ENCODE measurements at places on chromosomes 1 and 21.

DNA sequence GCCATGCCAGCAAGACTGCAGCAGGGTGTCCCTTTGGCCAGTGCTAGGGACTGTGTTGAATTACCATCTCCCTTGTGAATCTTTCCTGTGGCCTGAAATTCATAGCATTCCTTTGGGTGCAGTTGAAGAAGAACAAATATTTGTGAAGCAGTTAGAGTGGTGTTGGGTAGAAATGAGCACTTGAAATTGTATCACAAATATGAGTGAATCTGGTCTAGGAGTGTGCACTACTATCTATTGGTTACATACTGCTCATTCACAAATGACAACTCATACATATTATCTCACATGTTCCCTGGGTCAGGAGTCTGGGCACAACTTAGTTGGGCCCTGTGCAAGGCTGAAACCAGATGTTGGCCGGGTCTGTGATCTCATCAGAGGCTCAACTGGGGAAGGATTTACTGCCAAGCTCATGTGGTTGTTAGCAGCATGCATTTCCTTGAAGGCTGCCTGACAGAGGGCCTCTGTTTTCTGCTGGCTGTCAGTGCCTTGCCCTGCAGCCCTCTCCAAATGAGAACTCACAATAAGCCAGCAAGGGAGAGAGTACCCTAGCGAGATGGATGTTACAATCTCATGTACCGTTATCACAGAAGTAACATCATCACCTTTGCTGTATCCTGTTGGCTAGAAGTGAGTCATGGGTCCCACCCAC is 23.8 kb downstream of the AJAP1 start:
- no peak for DNase-seq

DNA sequence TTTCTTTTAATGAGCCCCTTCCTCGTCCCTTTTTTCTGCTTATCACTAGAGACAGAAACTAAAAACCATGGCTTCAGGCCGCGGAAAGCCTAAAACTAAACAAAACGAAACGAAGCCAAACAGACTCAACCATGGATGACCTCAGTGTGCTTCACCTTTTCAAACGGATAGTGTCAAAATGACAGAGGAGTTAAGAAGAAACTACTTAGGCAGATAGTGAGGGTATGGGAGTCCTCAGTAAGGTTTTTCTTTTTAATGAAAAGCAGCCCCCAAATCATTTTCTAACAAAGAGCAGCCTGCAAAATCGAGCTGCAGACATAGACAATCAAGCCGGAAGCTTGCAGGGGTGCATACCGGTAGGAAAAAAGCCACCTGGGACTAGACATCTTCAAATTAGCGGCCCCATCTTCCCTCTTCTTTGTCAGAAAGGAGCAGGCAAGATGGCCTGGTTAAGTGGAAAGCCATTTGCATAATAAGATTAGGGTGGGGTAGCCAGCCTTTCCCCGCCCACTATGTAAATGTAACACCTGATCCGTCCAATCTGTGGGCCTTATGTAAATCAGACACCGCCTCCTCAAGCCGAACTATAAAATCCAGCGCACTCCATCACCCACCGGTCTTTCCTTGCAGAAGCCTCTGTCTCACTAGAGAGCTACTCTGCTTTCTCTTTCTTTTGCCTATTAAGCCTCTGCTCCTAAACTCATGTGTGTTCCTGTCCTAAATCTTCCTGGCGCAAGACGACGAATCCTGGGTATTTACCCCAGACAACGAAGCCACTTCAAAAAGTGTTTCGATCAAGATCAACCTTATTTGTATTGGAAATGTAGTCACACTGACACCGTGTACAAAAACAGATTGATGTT is 6.2 kb upstream of the ERO1B start:
- DNase-seq: no peak

DNA sequence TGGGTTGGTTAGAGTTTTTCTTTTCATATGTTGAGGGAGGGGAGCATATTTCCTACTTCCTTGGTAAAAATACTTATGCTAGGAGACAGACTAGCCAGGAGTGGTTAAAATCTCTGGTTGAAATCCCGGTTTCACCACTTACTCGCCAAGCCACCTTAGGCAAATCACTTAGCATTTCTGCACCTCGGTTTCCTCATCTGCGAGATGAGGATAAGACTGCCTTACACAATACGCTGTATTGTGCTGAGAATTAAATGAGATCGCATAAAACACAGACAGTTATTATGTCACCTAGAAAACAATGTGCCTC is 1.4 kb downstream of the IFFO2 start:
- no peak for DNase-seq

DNA sequence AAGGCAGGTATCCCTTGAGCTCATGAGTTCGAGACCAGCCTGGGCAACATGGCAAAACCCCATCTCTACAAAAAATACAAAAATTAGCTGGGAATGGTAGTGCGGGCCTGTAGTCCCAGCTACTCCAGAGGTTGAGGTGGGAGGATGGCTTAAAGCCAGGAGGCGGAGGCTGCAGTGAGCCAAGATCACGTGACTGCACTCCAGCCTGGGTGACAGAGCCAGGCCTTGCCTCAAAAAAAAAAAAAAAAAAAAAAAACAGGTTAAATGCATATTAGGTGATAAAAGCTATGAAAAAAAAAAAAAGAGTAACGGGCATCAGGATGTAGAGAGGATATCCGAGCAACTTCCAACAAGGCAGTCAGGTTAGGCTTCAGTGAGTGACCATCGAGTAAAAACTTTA is 2.8 kb upstream of the SRRM1 start:
- no peak for DNase-seq

- DNase-seq: peak; percentile 48
Observed at GRCh38 chr1:76336931-76337371, 262.4 kb downstream of the ST6GALNAC3 start.

- DNase-seq: peak; percentile 10
Observed at GRCh38 chr1:45322486-45323040, 4.1 kb upstream of the HPDL start.

DNA sequence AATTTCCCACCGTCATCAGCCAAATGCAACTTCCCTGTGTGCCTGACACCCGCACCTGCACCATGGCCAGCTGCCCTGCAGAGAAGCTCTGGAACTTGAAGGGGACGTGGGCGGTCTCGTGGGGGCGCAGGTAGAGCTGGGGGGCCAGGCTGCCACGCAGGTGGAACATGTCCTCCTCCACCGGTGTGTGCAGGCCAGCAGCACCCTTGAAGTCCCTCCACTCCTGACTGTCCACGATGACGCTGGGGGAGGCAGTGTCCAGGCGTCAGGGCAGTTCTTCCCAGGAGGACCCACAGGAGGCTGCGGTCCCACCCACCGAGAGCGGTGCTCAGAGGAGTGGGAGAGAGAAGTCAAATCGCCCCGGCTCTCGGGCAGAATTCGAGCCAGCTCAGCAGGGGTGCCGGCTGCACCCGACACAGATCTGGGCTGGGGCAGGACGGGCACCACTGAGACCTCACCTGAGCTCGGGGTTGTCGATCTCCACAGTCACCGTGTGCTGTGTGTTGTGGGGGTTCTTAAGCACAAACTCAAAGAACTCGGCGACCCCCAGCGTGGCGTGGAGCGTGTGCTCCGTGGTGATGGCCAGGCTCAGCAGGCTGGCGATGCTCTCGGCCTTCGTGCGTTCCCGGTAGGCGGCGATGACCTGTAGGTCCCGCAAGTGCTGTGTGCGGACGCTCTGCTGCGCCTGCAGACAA is 117.7 kb downstream of the NPHP4 start:
- DNase-seq: no peak

DNA sequence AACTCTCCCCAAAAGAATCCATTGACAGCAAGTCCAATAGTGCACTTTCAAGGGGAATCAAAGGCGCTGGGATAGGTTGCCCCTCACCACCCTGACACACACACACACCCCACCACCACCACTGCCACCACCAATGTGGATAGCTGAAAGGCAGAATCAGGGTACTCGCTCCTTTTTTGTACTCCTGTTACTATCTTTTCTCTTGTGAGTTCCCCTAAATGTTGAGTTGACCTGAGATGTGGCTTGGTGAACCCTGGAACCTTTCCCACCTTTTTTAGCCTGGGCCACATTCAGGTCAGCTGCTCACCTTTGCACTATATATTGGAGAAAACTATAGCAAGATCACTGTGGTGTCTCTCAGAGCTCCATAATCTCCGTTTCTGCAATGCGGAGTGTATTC is 3.9 kb downstream of the S100A8 start:
- DNase-seq: no peak

DNA sequence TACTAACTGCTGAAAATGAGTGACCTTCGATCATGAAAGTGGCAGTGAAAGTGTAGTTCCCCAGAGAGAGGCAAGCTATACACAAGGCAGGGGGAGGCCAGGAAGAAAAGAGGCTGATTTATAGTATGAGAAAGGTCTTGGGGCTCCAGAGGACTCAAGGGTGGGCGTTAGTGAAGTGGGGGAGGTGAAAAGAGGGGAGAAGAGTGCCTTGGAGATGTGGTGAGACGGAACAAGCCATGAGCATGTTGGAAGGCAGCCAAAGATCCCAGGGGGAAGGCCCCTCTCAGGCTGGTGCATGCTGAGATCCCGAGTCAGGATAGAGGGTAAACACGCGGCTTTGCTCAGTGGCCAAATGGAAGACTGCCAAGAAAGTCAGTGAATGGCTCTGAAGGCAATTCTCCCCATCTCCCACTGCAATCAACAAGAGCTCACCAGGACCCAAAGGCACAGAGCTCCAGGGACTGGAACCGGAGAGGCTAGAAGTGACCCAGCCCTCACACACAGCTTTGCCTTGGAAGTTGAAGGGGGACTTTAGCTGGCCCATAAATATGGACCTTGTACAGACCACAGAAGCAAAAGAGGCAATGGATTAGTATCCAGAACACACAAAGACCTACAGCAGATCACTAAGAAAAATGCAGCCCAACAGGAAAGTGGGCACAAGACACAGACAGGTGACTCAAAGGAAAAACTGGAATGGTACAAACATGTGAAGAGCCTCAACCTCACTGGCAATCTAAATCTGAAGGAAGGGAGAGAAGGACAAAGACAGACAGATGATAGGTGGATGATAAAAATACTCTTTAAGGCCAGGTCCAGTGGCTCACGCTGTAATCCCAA is 49.6 kb downstream of the HSF2BP start:
- DNase-seq: no peak

GRCh38 chr21:25578056-25578961 is 29.0 kb downstream of the MRPL39 start:
- DNase-seq: no peak

DNA sequence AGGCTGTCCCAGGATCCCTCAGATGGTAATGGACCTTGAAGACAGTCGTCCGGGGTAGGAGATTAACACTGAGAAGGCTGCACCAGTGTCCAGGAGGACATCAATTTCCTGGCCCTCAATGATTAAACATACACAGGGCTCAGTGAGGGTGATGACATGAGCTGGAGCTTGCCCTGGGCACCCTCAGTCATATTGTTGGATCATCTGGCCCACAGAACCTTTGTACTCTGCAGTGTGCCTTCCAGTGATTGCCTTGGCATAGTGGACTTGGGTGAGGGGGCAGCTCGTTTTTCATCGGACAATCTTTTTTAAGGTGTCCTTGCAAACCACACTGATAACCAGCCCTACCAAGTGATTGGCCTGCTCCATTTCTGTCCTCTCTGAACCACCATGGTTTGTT is 111.1 kb upstream of the SGIP1 start:
- DNase-seq: no peak

- no peak for DNase-seq
Observed at GRCh38 chr1:51875291-51875772, 3.2 kb downstream of the NRDC start.

DNA sequence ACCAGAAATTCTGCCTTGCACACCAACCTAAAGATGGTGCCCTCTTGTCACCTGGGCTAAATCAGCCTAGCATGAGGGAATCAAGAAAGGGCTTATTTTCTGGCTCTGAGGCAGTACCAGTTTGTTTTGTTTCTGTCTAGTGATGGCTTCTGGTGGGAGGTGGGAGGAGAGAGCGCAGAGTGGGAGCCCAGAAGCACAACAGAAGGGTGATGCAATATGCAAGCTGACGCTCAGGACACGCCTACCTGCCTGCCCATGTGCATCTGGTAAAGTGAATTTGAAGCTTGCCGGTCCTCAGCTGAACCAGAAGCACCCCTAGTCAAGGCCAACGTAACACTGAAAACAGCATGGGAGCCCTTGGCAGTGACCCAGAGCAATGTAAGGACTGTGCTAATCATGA is 138.4 kb upstream of the TIAM1 start:
- no peak for DNase-seq

DNA sequence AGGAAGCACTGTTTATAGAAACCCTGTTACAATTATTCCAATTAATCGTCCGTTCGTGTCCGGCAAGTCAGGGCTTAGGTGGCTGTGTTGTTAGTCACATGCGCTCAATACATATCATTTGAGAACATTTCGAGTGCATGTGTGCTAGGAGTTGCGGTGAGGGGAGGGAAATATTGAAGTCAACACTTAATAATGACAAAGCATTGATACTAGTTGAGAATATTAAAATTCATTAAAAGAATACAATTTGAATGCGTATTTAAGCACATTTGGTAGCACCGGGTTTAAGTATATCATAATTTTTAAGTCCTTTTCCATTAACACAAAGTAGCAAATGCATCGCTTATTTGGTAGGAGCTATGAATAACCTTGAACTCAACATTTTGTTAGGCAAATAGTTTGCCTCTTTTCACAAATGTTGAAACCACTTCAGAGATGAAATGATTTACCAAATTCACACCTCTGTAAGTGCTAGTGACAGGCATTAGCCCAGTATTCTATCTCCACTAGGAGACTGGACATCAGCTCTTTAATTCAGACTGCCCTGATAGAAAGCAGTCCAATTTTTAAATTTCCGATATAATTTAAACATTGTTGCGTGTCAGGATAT is 1.1 kb upstream of the SERBP1 start:
- no peak for DNase-seq

GRCh38 chr21:39012326-39013230 is 170.7 kb downstream of the PSMG1 start:
- no peak for DNase-seq

DNA sequence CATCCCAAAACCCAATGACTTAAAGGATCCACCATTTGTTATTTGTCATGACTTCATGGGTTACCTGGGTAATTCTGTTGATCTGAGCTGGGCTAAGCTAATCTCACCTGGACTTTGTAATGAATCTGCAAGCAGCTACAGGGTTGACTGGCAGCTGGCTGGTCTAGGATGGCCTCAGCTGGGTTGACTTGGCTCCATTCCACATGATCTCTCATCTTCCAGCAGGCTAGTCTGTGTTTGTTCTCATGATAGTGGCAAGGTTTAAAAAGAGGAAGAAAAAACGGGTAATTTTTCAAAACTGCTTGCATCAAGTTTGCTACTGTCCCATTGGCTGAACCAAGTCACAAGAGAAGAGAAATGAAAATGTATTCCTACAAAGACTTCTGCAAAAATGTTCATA is 24.8 kb upstream of the ZMYM4 start:
- no peak for DNase-seq
